ENCODE measurements at places on chromosomes 3 and 15.
A peak's percentile ranks its signal among the peaks of the same experiment; 100 is the strongest.

DNA sequence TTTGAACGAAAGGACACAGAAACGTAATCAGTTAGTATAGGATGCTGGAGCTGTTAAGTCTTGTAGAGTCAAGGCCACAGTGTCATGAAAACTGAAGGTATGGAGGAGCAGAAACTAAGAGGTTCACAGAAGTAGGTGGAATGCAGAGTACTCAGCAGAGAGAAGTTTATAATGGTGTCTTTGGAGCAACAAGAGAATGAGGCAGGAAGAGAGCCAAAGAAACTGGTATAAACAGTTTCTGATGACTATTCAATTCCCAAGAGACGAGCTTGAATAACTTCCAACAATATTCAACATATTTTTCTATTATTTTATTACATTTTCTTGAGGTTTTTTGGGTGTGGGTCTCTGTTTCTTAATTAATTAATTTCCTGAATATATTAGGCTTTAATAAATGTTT, 29.6 kb downstream of the GALK2 start:
- no peaks in the 10 kb centered on the region for H3K4me1 ChIP-seq
- H3K27me3 ChIP-seq: no peaks in the 10 kb centered on the region
- no peak overlapping the region for H3K27ac ChIP-seq
- H3K4me3 ChIP-seq: no peak overlapping the region

- H3K4me3 ChIP-seq: no peak overlapping the region
- no peaks in the 10 kb centered on the region for H3K36me3 ChIP-seq
- no peaks in the 10 kb centered on the region for H3K4me1 ChIP-seq
- H3K27me3 ChIP-seq: no peaks in the 10 kb centered on the region
- DNase-seq: no peak
- no peak overlapping the region for H3K27ac ChIP-seq
Measured at GRCh38 chr3:12454076-12454815, 30.0 kb upstream of the TSEN2 start.

GRCh38 chr15:39828374-39828931, 45.8 kb upstream of the FSIP1 start:
- DNase-seq: peak; percentile 41
- no peaks in the 10 kb centered on the region for H3K27me3 ChIP-seq
- no peaks in the 10 kb centered on the region for H3K36me3 ChIP-seq
- H3K4me3 ChIP-seq: no peak overlapping the region
- H3K27ac ChIP-seq: no peak overlapping the region
- H3K4me1 ChIP-seq: peaks cover 6% of the 10 kb centered on the region

- peaks cover 2% of the 10 kb centered on the region for H3K36me3 ChIP-seq
- no peaks in the 10 kb centered on the region for H3K27me3 ChIP-seq
- H3K4me3 ChIP-seq: peak overlapping the region; percentile 94
- H3K4me1 ChIP-seq: peaks cover 47% of the 10 kb centered on the region
Measured at GRCh38 chr3:105865867-105866350, 2.9 kb downstream of the CBLB start.

DNA sequence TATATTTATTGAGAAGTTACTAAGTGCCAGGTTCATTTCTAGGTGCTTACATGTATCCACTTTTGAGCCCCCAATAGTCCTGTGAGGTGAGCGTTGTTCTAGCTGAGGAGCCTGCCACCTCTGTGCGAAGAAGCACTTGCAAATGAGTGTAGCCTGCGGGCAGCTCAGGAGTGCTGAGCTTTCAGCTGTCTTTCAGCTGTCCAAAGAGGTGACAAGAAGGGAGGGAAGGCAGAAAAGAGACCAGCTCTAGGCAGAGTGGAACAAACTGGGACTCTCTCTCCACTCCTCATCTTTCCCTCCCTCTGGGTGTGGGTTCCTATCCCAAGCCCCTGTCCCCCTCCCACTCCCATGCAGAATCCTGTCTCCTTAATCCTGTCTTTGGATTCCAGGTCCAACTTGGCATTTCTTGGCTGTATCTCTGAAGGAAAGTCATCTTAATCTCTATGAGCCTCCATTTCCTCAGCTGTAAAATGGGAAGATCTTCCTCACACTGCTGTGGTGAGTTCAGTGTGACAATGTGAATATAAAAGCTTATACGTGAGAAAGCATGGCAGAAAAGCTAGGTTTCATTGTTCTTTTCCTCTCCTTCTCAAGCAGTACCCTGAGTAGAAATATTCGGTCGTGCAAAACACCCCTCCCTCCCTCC, 6.7 kb upstream of the SRP14 start:
- H3K4me1 ChIP-seq: peaks cover 25% of the 10 kb centered on the region
- DNase-seq: no peak
- H3K4me3 ChIP-seq: no peak overlapping the region
- no peak overlapping the region for H3K27ac ChIP-seq
- no peaks in the 10 kb centered on the region for H3K36me3 ChIP-seq

DNA sequence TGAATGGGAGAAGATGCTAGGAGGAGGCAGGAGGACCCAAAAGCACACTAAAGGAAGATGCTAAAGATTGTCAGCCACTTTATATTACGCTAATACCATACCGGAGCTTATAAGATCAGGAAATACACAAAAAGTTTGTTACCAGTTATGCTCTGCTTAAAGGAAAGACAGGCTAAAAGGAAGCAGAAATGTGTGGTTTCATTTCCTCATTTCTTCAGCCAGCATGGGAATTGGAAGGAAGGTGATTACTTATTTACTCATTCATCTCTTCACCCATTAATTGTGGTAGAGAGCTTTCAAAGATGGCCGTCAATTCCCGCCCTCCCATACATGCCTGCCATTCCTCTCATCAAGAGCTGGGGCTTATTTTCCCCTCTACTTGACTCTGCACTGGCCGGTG, 26.7 kb upstream of the TMEM158 start:
- H3K27me3 ChIP-seq: peaks cover 12% of the 10 kb centered on the region
- no peaks in the 10 kb centered on the region for H3K36me3 ChIP-seq
- no peak overlapping the region for H3K4me3 ChIP-seq
- H3K4me1 ChIP-seq: no peaks in the 10 kb centered on the region
- no peak for DNase-seq

GRCh38 chr15:79947009-79947408, 24.0 kb downstream of the BCL2A1 start:
- H3K27ac ChIP-seq: no peak overlapping the region
- no peaks in the 10 kb centered on the region for H3K27me3 ChIP-seq
- H3K36me3 ChIP-seq: no peaks in the 10 kb centered on the region
- DNase-seq: no peak
- H3K4me3 ChIP-seq: no peak overlapping the region
